Tracheal epithelial cell (primary cell): ENCODE measurements at places on chromosomes 4 and X. TPM values are rescaled to one million over a fixed set of nuclear protein-coding genes. Genes with fewer than 3 reads are reported as not detected.

Gene CTBP1
- total RNA-seq, result 278 and 286 TPM in 2 replicates

Gene FGG
- total RNA-seq, result 0.21 TPM in 1 of 2 replicates, not detected in the other

Gene CSAG2
- total RNA-seq, result not detected in 2 replicates

Gene GAGE12J
- total RNA-seq, result not detected in 2 replicates

Gene STS
- total RNA-seq, result 0.64 and 0.96 TPM in 2 replicates

Gene CXCL8
- 3.2 and 412 TPM in 2 replicates for total RNA-seq

Gene PRKG2
- 1.2 and 5.5 TPM in 2 replicates for total RNA-seq

Gene HPGDS
- total RNA-seq, result not detected in 2 replicates

Gene SMARCA1
- total RNA-seq, result 13.0 and 34.7 TPM in 2 replicates

Gene RIBC1
- total RNA-seq, result 0.43 and 0.48 TPM in 2 replicates

Gene FRAS1
- total RNA-seq, result 5.8 and 6.2 TPM in 2 replicates

Gene TSPAN6
- 25.2 and 25.5 TPM in 2 replicates for total RNA-seq

Gene SOD3
- 0.64 and 1.9 TPM in 2 replicates for total RNA-seq

Gene BCORL1
- total RNA-seq, result 1.2 and 1.5 TPM in 2 replicates

Gene FAM184B
- not detected in 2 replicates for total RNA-seq

Gene DHRSX
- 18.3 and 21.9 TPM in 2 replicates for total RNA-seq

Gene LCORL
- total RNA-seq, result 8.5 and 9.4 TPM in 2 replicates

Gene ANKRD50
- 14.5 and 17.7 TPM in 2 replicates for total RNA-seq

Gene MSX1
- total RNA-seq, result 0.24 TPM in 1 of 2 replicates, not detected in the other

Gene DRP2
- under 0.01 TPM in 2 replicates for total RNA-seq

Gene TCEAL5
- not detected in 2 replicates for total RNA-seq

Gene ETDB
- not detected in 2 replicates for total RNA-seq

Gene LAMTOR3
- 71.8 and 73.1 TPM in 2 replicates for total RNA-seq

Gene DAPP1
- total RNA-seq, result 34.1 and 127 TPM in 2 replicates

Gene PGRMC1
- total RNA-seq, result 125 and 142 TPM in 2 replicates

Gene SLC7A11
- 27.2 and 98.0 TPM in 2 replicates for total RNA-seq

Gene MAP7D2
- total RNA-seq, result under 0.01 and 0.24 TPM in 2 replicates

Gene STOX2
- total RNA-seq, result 3.4 and 4.5 TPM in 2 replicates

Gene FAM149A
- total RNA-seq, result 0.64 and 4.8 TPM in 2 replicates

Gene CCKAR
- not detected in 2 replicates for total RNA-seq

Gene TBX22
- not detected in 2 replicates for total RNA-seq

Gene DCLK2
- total RNA-seq, result 0.96 TPM in 1 of 2 replicates, not detected in the other

Gene WNK3
- 1.3 and 1.4 TPM in 2 replicates for total RNA-seq

Gene TMPRSS11D
- 0.96 and 3.2 TPM in 2 replicates for total RNA-seq

Gene TMEM144
- 3.9 and 5.3 TPM in 2 replicates for total RNA-seq

Gene USP17L24
- not detected in 2 replicates for total RNA-seq

Gene DOCK11
- total RNA-seq, result 0.21 and 0.48 TPM in 2 replicates

Gene VCX3B
- not detected in 2 replicates for total RNA-seq

Gene GAGE2A
- not detected in 2 replicates for total RNA-seq

Gene SLC9A6
- total RNA-seq, result 15.2 and 19.6 TPM in 2 replicates

Gene PAGE3
- total RNA-seq, result not detected in 2 replicates
